CD4-positive, alpha-beta T cell treated with Interleukin-2 at 100 ng/mL for 4 hours (primary cell): ENCODE measurements at places on chromosomes 13 and 19.

DNA sequence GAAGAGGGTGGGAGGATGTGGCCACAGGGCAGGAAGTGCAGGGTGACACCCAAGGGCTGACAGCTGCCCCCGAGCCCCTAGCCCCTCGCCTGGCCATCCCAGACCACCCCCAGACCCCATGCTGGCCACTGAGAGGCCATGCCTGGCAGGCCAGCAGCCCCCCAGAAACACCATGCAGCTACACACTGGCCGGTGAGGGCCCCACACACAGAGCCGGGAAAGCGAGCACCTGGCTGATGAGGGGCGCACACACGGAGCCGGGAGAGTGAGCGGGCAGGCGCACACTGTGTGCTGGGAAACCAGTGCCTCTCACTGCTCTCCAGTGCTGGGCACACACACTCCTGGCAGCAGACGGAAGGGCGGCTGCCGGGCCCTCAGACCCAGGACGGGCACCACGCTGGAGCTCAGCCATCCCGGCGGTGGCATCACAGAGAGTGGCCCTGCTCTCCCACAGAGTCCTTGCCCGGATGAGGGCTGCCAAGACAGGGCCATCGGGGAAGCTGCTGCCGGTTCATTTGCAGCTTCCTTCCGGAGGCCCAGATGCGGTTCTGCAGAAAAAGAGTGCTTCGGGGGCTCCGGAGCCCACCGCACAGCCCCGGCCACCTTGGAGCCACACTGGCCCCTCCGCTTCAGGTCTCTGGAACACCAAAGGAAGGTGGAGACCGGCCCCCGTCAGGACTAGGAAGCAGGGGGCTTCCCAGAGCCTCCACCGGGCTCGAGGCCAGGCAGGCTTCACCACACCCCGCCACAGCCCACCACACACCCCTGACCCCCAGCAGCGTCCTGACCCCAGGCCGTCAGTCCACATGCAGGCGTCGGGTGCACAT lies 76.4 kb downstream of the SPACA7 start:
- no peak for DNase-seq

GRCh38 chr13:96662036-96662435 lies 332.2 kb downstream of the OXGR1 start:
- no peak for DNase-seq

DNA sequence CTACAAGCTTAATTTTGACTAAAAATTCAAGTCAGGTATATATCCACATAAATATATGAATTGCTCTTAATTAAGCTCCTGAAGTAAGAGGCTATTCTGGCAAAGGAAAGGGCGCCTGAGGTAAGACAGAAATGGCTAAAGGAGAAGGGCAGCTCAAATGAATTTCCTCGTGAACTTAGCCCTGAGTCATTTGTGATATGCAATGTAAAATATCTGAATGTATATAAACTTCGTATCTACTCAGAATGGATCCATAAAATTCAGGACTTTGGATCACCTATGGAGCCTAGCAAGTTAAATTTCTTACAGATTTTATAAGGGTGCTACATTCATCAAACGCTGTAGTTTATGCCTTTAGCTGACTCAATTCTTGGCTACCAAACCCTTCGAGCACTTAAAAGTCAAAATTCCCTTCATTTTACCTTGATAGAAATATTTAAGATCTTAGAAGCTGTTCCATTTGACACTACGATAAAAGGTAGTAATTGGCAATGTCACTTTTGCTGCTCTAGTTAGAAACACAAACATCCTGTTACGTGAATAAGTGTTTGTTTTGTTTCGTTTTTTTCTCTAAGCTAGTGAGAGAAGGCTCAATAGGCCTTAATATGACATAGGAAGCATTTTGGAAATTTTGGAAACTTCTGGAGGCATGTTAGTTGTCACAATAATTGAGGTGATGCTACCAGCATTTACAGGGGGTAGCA lies 69.2 kb downstream of the DIAPH3 start:
- DNase-seq, result no peak

DNA sequence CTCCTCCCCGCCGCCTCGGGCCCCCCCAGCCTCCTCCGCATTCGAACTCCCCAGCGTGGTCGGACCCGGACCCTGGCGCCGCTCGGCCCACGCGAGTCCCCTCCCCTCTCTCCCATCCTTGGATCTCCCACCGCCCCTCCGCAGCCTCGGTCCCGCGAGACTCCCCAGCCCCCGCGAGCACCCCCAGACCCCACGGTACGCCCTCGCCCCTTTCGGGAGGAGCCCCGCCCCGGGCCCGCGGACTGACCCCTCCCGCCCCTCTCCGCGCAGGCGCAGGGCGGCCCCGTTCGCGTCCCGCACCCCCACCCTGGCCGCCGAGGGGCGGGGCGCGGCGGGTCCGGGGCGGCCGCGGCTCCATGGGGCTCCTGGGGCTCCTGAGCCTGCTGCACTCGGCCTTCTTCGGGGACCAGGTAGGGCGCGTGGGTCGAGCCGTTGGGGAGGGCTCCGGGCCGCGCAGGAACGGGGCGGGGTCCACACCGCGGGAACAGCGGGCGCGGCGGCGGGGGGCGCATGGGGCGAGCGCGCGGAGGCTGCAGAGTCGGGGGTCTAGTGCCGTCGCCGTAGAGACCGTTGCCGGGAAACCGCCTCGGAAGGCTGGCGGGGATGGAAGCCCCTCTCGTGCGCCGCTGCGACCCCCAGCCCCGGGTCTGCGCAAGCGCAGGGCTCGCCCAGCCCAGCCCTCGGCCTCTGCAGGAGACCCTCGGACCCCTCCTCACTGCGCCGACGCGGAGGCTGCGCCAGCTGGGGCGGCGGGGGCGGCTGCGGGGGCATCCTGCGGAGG lies 3.8 kb upstream of the APC2 start:
- DNase-seq, result no peak

DNA sequence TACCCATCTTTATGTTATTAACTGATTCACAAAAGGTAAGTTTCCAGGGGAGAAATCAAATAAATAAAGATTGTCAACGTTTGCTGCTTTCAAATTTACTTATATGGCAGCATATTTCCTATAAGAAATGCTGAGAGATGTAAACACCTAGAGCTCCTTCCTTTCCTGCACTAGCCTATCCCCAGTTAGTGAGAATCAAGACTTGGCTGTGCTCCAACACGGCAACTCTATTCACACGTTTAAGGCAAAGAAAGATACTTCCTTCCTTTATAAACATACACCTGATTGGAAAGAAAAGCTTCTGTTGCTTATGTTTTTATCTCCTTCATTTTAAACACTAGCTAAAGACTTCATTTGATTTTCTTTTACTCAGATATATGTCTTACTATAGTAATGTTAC lies 107.0 kb downstream of the PCDH9 start:
- DNase-seq, result no peak

GRCh38 chr13:112867301-112867711 lies 101.7 kb upstream of the MCF2L start:
- no peak for DNase-seq
